Stimulated activated CD4-positive, alpha-beta T cell treated with anti-CD3 and anti-CD28 coated beads, TNF-alpha, amount 100 ng/mL, for 48 hours (primary cell): ENCODE measurements at places on chromosomes 16 and 17.

- DNase-seq: no peak
Observed at GRCh38 chr17:2921443-2921842, 125.2 kb downstream of the RAP1GAP2 start.

- DNase-seq: no peak
Observed at GRCh38 chr17:3669085-3669347, 404 bp downstream of the EMC6 start.

DNA sequence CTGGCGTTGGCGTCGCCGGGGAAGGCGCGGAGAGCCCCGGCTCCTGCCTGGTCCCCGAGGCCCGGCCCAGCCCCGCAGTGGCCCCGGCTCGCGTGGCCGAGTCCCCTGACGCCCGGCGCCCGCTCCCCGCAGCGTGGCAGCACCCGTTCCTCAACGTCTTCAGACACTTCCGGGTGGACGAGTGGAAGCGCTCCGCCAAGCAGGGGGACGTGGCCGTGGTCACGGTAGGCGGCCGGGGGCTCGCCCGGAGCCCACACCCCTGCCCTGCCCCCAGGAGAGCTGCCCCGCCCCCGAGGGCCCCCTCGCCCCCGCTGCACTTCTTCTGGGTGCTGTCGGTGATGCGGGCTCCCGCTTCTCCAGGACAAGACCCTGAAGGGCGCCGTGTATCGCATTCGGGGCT, 466 bp downstream of the WDR90 start:
- DNase-seq: no peak

- DNase-seq: no peak
Observed at GRCh38 chr16:67040166-67040565, 11.2 kb downstream of the CBFB start.

DNA sequence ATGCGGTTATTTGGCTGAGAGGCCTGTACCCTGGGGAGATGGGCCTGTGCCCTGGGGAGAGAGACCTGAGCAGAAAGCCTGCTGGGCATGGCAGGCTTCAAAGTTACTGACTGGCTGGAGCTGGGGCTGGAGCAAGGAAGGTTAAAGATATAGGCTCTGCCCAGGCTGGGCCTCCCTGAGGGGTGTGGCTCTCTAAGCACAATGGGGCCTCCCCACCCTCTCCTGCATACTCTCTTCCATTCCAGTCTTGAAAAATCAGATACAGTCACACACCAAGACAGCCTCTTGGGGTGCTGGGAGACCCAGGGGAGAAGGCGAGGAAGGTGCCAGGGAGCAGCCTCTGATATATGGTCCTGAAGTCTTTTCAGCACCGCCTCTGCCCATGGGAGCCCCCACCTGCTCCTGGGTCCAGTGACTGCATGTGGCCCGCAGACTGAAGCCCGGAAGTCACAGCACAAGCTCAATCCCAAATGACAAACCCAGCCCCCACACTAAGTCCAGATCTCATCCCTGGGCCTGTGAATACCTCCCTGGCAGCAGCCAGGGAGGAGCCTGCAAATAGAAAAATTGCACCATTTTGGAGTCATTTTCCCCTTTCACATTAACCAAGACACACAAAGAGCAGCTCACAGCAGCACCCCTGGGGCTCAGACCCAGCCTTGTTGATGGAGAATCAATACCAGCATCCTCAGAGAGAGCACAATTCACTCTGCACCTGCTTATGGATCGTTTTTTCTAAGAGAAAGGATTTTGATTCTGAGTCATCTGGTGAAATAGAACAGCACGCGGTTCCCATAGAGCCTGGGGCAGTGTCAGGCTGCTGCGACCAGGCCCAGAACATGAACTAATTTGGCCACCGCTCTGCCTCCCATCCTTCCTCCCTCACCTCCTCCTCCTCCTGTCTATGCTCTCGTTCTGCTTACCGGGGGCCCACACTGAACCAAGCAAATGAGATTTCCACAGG, 25.6 kb upstream of the CACNG1 start:
- no peak for DNase-seq

- DNase-seq: peak; percentile 74
Observed at GRCh38 chr17:82205720-82206508, 6.7 kb downstream of the CCDC57 start.

- no peak for DNase-seq
Observed at GRCh38 chr17:37726248-37726647, 18.6 kb downstream of the HNF1B start.

DNA sequence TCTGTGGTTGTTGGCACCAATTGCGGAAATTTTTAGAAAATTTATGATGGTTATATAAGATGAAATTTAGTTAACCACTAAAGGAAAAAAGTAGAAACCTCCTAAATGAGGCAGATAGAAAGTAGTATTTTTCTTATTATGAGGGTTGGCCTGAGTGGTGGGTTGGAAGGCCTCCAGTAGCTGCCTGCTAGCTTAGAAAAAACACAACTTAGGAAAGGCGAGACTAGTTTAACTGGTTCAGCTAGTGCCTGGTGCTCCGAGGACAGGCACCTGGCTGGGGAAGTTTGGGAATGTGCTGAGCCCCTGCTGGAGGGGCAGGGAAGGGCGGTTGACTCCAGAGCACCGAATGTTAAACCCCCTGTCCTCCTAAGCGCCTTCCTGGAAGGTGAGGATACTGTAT, 19.9 kb downstream of the LDHD start:
- no peak for DNase-seq

GRCh38 chr16:88879788-88880055, 13.3 kb upstream of the PABPN1L start:
- no peak for DNase-seq

GRCh38 chr17:50533720-50534148, 1.2 kb downstream of the EPN3 start:
- DNase-seq: no peak

GRCh38 chr17:32323811-32324491, 18.0 kb downstream of the C17orf75 start:
- DNase-seq: no peak

DNA sequence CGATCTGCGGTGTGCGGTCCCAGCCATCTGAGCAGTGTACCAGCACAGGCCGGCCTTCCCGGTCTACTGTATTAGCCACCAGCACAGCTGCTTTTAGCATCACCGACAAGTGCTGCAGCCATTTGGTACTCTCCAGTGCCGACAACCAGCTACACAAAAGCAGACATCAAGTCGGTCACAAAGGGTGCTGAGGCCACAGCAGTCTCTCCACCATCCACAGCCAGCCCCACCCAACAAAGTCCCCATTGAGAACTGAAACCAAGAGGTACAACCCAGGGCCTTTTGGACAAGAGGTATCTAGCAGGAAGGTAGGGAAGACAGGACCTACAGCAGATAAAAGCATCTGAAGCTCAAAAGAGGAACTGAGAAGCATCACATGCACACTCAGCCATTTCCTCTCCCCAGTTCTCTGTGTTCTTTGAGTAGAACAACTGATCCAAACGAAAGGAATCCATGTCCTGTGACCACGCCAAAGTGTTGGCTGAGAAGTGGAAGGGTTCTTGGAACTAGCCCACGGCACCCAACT, 9.5 kb downstream of the MTMR4 start:
- DNase-seq: no peak
